ENCODE measurements at places on chromosomes 4 and X.

GRCh38 chrX:29617725-29618124 lies 597.6 kb upstream of the MAGEB2 start:
- no peaks in the 10 kb centered on the region for H3K4me1 ChIP-seq

DNA sequence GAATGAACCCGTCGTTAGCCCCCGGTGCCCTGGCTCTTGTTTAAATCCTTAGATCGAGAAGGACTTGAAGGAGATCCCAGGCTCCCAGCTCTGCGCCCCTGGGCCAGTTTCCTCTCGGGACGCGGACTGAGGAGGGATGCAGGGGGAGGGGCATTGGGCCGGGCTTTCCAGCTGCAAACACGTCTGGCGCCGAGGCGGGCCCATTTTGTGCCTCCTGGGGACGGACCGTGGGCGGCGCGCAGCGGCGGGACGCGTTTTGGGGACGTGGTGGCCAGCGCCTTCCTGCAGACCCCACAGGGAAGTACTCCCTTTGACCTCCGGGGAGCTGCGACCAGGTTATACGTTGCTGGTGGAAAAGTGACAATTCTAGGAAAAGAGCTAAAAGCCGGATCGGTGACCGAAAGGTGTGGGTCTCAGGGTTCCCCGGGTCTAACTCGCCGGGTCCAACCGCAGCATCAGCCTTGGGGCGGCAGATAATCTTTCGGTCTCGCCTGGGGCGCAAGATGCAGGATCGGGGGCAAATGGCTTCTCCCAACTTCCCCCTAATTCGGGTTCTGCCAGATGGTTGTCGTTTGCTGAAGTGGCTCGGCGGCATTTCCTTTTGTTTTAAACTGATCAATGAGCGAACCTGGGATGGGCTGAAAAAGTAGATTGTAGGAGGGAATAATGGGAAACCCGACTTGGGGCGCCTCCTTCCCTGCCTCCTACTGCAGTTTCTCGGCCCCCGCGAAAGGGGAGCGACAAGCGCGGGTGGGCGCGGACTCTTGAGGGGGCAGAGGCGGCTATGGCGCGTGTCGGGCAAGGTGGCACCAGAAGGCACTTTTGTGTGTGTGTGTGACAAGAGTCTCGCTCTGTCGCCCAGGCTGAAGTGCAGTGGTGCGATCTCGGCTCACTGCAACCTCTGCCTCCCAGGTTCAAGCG lies 2.9 kb downstream of the PDGFRA start:
- H3K4me1 ChIP-seq: peaks cover 17% of the 10 kb centered on the region
- no peak for DNase-seq
- H3K36me3 ChIP-seq: peaks cover 5% of the 10 kb centered on the region
- H3K27me3 ChIP-seq: peaks cover 76% of the 10 kb centered on the region
- no peak overlapping the region for H3K27ac ChIP-seq

GRCh38 chr4:40196724-40197281 lies at the start of gene RHOH:
Gene RHOH (plus strand): TSS chr4:40197031. CDS start chr4:40243387, 46,356 bp downstream.
- peaks cover 15% of the 10 kb centered on the region for H3K36me3 ChIP-seq
- H3K4me3 ChIP-seq: peak within 1 kb of the TSS; percentile 98
- H3K27me3 ChIP-seq: no peaks in the 10 kb centered on the region
- DNase-seq: peak; percentile 61
- peak within 1 kb of the TSS; percentile 99 for H3K27ac ChIP-seq

- no peak overlapping the region for H3K4me3 ChIP-seq
- no peaks in the 10 kb centered on the region for H3K27me3 ChIP-seq
- no peak overlapping the region for H3K27ac ChIP-seq
- H3K36me3 ChIP-seq: no peaks in the 10 kb centered on the region
- no peaks in the 10 kb centered on the region for H3K4me1 ChIP-seq
Measured at GRCh38 chrX:29477878-29478277, 737.5 kb upstream of the MAGEB2 start.

DNA sequence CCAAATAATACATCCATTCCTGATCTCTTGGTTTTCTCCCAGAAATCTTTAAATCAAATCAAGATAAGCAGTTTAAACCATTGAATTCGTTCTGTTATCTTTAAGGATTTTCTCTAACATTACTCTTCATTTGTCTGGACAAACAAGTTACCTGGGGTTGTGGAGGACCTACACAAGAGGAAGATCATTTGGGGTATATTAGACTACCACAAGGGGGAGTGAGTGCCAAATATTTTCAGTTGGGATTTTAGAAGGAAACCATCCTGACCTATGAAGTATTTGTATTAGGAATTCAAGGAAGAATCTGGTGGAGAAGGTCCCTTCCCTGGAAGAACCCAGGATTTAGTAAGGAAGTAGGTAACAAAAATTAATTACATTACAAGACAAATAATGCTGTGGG lies 12.0 kb upstream of the DCHS2 start:
- DNase-seq: no peak
- H3K4me1 ChIP-seq: peaks cover under 1% of the 10 kb centered on the region
- no peak overlapping the region for H3K27ac ChIP-seq
- H3K4me3 ChIP-seq: no peak overlapping the region

DNA sequence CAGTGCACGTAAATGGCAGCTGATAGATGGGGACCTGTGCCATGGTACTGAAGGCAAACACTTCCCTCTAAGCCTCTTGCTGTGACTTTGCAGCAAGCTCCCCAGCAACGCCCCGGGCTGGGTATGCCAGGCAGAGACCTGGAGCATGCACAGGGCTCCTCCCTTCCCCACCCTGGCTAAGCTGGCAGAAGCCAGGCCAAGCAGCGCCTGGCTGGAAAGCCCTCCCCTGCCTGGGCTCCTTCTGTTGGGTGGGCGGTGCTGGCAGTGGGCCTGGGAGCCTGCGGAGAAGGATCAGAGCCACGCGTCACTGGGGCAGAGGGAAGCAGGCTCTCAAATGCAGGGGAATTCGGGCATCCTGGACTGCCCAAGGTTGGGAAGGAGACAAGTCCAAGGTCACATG lies 3.6 kb downstream of the ATP2B3 start:
- DNase-seq: no peak
- H3K4me3 ChIP-seq: no peak overlapping the region
- peaks cover under 1% of the 10 kb centered on the region for H3K36me3 ChIP-seq
- H3K4me1 ChIP-seq: peaks cover 1% of the 10 kb centered on the region
- peaks cover 11% of the 10 kb centered on the region for H3K27me3 ChIP-seq
- H3K27ac ChIP-seq: no peak overlapping the region

DNA sequence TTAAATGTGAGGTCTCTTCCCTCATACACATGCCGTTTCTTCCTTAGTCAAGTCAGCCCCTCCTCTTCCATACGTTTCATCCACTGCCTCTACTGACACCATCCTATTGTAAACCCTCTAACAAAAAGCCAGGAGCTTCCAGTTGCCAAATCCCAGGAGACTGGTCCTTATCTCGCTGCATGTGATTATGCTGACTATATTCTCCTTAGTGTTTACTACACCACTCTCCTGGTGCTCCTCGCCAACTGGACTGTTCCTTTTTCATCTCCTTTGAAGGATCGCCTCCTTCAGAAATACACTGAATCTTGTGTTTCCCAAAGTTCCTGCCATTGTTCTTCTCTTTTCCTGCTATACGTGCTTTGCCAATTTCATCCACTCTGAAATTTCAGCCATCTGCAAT lies 27.7 kb downstream of the MAML3 start:
- H3K27ac ChIP-seq: no peak overlapping the region
- H3K36me3 ChIP-seq: no peaks in the 10 kb centered on the region
- no peak for DNase-seq
- peaks cover 23% of the 10 kb centered on the region for H3K27me3 ChIP-seq
- no peak overlapping the region for H3K4me3 ChIP-seq

- H3K27me3 ChIP-seq: no peaks in the 10 kb centered on the region
- no peaks in the 10 kb centered on the region for H3K36me3 ChIP-seq
- peak overlapping the region; percentile 87 for H3K4me3 ChIP-seq
Measured at GRCh38 chr4:8229331-8229975, 30.4 kb downstream of the SH3TC1 start.

DNA sequence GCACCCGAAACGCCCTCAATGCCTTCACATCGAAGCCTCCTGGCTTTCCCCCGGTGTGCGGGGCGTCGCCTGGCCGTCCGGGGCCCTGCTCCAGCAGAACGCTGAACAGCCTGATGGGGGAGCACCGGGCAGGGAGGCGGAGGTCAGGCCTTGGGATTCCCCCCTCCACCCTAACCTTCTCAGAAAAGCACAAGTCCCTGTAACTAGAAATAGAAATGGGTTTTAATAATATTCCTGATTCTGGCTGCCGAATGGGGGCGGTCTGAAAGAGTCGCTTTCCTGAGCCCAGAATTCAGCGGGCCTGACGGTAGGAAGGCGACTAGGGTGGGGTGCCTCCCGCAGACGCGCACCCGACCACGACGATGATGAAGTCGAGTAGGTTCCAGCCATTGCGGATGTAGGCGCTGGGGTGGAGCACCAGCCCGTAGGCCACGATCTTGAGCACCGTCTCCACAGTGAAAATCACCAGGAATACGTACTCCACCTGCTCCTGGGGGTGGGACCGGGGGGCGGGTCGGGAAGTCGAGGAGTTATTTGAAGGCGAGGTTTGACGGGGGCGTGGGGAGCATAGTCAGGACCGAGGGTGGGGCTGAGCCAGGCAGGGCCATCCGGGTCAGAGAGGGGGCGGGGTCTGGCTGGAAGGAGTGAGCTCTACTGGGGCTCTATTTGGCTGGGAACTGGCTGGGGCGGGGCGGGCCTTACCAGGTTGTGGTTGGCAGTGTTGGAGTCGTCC lies 2.5 kb downstream of the CACNA1F start:
- peaks cover 13% of the 10 kb centered on the region for H3K4me1 ChIP-seq
- DNase-seq: peak; percentile 38
- peak overlapping the region; percentile 72 for H3K4me3 ChIP-seq
- H3K27ac ChIP-seq: peak overlapping the region; percentile 81

DNA sequence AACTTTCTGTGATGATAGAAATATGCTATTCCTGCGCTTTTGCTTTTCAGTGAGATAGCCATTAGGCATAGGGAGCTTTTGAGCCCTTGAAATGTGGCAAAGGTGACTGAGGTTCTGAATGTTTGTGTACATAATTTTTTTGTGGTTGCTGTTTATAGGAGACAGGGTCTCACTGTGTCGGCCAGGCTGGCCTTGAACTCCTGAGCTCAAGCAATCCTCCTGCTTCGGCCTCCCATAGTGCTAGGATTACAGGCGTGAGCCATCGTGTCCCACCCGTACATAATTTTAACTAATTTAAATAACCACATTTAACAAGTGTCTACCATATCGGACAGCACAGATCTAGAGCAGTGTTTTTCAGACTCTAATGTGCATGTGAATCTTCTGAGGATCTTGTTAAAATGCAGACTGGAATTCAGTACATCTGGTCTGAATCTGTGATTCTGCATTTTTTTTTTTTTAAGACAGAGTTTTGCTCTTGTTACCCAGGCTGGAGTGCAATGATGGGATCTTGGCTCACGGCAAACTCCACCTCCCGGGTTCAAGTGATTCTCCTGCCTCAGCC lies 45.3 kb downstream of the CASP6 start:
- H3K27ac ChIP-seq: peak overlapping the region; percentile 29
- no peaks in the 10 kb centered on the region for H3K27me3 ChIP-seq
- H3K36me3 ChIP-seq: no peaks in the 10 kb centered on the region
- H3K4me3 ChIP-seq: no peak overlapping the region
- no peak for DNase-seq
- H3K4me1 ChIP-seq: peaks cover 9% of the 10 kb centered on the region

- H3K27ac ChIP-seq: no peak overlapping the region
- H3K4me1 ChIP-seq: no peaks in the 10 kb centered on the region
- H3K4me3 ChIP-seq: no peak overlapping the region
- DNase-seq: no peak
Measured at GRCh38 chr4:124019749-124020549, 623.4 kb downstream of the SPRY1 start.

GRCh38 chr4:21765810-21766407 lies 182.7 kb downstream of the KCNIP4 start:
- H3K27ac ChIP-seq: no peak overlapping the region
- H3K4me1 ChIP-seq: peaks cover 2% of the 10 kb centered on the region
- H3K27me3 ChIP-seq: peaks cover 7% of the 10 kb centered on the region
- no peak overlapping the region for H3K4me3 ChIP-seq

- H3K27ac ChIP-seq: no peak overlapping the region
- no peaks in the 10 kb centered on the region for H3K4me1 ChIP-seq
- no peaks in the 10 kb centered on the region for H3K36me3 ChIP-seq
- H3K4me3 ChIP-seq: no peak overlapping the region
- peaks cover 11% of the 10 kb centered on the region for H3K27me3 ChIP-seq
Measured at GRCh38 chr4:74376888-74377483, 12.0 kb downstream of the EREG start.

DNA sequence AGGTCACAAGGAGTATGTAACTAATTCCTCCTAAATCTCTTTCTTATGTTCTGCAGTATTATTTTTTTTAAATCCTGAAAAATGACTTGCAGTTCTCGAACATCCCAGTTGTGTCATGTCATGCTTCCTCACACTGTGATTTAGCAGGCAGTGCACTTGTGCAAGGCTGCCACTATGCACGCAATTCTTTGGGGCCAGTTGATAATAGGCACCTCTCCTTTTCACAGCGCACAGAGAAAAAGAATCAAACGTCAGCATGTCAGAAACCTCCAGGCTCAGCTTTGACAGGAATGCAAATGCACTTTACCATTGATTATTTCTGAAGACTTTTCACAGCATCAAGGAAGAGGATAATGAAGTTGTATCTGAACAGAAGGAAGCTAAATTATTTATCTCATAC lies 62.9 kb downstream of the FGF13 start:
- no peak overlapping the region for H3K27ac ChIP-seq
- DNase-seq: no peak
- no peaks in the 10 kb centered on the region for H3K27me3 ChIP-seq
- no peak overlapping the region for H3K4me3 ChIP-seq
- no peaks in the 10 kb centered on the region for H3K4me1 ChIP-seq

GRCh38 chr4:47763279-47763678 lies 74.6 kb downstream of the CORIN start:
- H3K4me3 ChIP-seq: no peak overlapping the region
- peaks cover 2% of the 10 kb centered on the region for H3K4me1 ChIP-seq
- H3K27me3 ChIP-seq: peaks cover 34% of the 10 kb centered on the region
- no peaks in the 10 kb centered on the region for H3K36me3 ChIP-seq
- no peak for DNase-seq

GRCh38 chr4:4267981-4268380 lies 20.0 kb upstream of the TMEM128 start:
- no peak for DNase-seq
- H3K4me3 ChIP-seq: peak overlapping the region; percentile 45
- H3K27ac ChIP-seq: peak overlapping the region; percentile 65
- H3K4me1 ChIP-seq: peaks cover 18% of the 10 kb centered on the region
- peaks cover 8% of the 10 kb centered on the region for H3K36me3 ChIP-seq

- H3K36me3 ChIP-seq: peaks cover 3% of the 10 kb centered on the region
- no peak overlapping the region for H3K27ac ChIP-seq
- no peak overlapping the region for H3K4me3 ChIP-seq
Measured at GRCh38 chr4:76087007-76087769, 12.7 kb downstream of the ART3 start.

DNA sequence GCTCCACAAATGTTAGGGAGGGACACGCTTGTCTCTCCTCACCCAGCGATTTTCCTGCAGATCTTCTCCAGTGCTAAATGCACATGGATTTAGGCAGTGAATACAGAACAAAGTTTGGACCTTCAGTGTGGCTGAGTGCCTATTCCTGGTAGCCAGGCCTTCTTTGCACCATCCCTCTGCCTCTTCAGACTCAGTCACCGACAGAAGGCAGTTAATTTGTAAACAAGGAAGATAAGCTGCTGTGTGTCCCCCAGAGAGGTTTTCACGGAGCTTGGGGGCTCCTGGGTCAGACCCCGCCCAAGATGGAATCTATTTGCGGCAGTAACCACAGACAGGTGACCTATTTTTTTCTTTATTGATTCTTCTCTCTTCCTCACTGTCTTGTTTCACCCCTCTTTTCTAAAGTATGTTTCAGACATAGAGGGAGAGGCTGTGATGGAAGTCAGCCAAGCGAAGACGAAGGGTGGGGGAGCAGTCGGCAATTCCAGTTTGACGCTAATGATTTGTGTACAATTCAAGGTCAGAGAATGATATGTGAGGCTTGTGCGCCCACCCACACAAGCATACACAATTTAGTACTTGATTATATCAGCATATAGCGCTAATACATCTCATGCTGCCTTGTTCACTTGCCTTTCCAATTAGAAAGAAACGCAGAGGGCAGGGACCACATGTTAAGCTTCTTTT lies 200.8 kb downstream of the MGST2 start:
- peaks cover 9% of the 10 kb centered on the region for H3K27me3 ChIP-seq
- no peaks in the 10 kb centered on the region for H3K36me3 ChIP-seq
- H3K4me1 ChIP-seq: no peaks in the 10 kb centered on the region
- no peak overlapping the region for H3K27ac ChIP-seq

Data from T-helper 17 cell (primary cell).